ENCODE measurements at places on chromosomes 16 and 17.

- DNase-seq: no peak
Observed at GRCh38 chr17:63950940-63951907, 19.1 kb upstream of the CD79B start.

DNA sequence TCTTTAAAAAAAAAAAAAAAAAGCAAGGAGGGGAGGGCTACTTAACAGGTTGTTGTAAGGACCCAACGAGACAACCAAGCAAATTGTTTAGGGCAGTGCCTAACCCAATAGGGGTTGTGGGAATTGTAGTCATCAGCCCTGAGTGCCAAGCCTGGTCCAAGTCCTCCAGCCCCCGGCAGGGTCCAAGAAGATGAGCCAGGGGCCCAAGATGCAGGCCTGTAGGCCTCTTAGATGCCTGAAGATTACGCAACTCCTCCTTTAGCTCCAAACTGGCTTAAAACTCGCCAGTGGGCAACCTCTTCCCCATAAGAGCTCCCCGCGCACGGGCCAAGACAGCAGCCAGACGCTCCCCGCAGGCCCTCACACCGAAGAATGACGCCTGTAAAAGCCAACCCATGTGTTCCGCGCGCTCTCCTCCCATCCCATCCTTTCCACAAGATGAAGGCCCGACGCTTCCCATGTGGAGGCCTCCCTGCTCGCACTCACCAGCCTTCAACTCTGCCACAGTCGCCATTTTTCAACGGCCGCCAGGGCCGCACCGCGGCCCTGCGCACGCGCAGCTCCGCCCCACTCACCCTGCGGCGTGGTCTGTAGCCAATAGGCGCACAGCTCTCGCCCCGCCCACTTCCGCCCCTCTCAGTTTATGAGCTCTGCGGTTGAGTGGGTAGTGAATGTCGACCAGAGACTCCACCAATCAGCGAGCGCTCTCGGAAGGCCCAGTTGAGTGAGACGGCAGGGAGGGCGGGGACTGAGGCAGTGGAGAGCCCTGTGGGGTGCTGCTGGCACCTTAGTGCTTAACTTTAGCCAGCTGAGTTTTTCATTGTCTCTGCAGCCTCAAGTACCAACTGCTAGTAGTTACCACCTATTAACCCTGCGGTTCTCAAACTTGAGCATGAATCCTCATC lies at the start of gene CEP20:
Gene CEP20 (minus strand): TSS at position 532 of the 905 bp plus-strand sequence. CDS start 18 bp downstream, at position 514.
- DNase-seq: peak; percentile 99

DNA sequence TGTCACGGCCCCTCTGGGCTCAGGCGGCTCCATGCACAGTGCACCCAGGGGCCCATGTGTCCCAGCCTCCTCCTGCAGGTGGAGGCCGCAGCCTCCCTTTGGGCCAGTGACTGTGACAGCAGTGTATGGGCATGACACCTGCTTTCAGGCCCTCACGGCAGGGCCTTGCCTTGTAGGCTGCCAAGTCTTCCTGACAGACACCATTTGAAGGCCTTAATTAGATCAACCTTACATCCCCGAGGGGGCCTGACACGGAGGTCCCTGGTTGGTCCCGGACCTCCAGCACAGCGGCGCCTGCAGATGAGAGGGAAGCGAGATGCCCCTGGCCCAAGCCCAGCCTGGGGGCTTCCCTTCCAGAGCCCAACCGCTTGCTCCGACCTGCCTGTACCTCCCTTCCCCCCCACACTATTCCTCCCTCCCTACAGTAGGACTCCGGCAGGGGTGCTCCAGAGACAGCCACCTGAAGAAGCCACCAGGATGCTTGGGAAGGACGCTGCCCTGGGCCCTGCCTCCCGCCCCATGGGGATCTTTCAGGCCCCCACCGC lies 31.9 kb downstream of the BAIAP2 start:
- DNase-seq: no peak

GRCh38 chr16:9048302-9048700 lies 43.1 kb upstream of the HAPSTR1 start:
- no peak for DNase-seq

DNA sequence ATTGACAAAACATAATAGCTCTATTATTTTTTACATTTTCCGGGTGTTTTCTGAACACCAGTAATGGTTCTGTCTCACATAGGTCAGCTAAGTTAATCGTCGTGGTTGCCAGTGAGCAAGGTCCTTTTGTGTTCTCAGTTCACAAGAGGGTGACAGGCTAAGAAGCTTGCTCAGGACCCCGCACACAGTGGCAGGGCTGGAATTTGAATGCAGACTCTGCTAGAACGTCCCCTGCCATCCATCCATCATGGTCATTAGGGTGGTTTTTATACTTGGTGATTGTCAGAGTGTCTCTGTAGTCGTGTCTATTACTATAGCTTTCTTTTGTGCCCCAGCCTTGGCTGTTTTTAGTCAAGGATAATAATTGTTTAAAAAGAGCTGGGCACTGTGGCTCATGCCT lies 176.2 kb downstream of the SNX29 start:
- no peak for DNase-seq

DNA sequence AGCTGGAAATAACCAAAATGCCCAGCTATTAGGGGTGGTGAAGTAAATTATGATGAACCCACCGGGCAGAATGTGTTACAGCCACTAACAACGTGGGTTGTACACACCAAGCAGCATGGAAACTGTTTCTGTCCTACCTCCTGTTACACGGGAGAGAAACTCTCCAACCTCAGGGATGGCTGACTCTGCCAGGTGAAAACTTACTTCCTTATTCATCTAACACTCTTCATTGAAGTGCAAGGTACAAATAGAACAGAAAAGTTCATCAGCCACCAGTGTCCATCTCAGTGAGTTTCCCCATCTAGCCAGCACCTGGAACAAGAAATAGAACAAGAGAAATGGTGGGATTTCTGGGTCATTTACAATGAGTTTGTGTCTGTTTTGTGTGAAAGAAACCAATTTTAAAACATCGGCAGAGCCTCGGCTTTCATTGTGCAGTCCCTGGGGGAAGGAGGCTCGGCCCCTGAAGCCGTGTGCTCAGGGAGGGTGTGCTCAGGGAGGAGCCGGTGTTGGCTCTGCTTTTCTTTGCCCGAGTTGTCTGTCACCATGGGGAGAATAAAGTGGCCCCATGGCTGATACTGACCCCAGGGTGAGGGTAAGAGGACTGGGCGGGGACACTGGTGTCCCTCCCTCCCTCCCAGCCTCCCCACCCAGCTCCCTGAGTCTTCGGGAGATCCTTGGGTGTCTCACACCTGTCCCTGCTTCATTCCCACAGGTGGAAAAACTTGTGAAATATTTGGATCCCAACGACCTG lies 39.8 kb downstream of the RAB11FIP4 start:
- no peak for DNase-seq

DNA sequence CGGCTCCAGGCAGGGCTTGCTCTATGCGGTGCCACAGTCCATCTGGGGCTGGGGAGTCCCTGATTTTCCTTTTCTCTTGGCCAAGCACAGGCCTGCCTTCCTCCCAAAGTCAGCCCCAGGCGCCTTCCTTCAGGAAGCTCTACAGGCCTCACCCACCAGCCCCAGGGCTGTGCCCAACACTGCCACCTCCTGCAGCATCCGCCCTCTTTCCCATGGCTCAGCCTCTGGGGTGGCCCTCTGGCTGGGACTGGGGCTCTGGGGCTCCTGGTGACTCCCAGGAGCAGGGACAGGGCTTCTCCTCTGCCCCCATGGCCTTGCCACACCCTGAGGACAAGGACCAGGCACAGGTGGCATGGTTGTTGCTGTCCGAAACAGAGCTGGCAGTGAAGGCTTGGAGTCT lies 817 bp downstream of the ITGB4 start:
- DNase-seq: no peak

- no peak for DNase-seq
Observed at GRCh38 chr16:21190013-21190412, 21.4 kb downstream of the ZP2 start.

DNA sequence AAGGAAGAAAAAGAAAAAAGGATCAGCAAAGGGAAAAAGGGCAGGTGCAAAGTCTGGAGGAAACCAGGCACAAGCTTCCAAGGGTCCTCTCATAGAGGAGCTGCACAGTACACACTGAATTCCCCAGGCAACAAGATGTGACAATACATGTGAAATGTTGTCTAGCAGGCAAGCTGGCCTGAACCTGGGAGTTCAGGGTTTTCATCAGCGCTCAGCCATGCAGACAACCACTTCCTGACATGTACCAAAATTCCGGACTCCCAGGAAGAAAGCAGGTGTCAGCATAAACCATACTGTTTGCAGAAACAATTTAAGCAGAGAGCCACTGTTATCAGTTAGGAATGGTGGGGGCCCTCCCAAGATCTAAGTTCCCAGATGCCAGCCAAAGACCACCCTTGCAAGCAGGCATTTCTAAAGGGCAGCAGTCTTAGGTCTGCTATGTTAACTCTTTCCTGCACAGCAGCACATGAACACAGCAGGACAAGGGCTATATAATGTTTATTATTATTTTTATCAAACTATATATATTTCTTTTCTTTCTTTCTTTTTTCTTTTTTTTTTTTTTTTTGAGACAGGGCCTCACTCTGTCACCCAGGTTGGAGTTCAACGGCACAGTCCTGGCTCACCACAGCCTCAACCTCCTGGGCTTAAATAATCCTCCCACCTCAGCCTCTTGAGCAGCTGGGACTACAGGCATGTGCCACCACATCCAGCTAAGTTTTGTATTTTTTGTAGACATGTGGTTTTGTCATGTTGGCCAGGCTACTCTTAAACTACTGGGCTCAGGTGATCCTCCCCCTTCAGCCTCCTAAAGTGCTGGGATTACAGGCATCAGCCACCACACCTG lies 10.1 kb downstream of the TK2 start:
- DNase-seq: peak; percentile 17

DNA sequence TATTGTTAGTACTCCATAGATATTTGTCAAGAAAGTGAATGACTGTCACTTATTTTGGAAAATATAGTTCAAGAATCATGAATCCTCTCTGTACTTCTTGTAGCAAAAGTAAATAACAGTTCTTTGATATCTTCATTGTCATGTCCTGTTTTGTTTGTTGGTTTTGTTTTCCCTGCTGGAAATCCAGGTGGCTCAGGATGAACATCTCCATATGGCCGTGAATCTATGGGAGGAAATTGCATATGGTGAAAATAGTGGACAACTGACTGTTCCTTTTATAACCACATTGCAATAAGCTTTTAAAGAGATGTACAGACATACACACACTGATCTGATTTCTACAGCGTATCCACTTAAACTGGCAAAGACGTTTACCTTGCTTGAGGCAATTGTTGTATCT lies 637.0 kb upstream of the RBFOX1 start:
- no peak for DNase-seq

- no peak for DNase-seq
Observed at GRCh38 chr17:4530799-4531730, 24.1 kb downstream of the MYBBP1A start.

DNA sequence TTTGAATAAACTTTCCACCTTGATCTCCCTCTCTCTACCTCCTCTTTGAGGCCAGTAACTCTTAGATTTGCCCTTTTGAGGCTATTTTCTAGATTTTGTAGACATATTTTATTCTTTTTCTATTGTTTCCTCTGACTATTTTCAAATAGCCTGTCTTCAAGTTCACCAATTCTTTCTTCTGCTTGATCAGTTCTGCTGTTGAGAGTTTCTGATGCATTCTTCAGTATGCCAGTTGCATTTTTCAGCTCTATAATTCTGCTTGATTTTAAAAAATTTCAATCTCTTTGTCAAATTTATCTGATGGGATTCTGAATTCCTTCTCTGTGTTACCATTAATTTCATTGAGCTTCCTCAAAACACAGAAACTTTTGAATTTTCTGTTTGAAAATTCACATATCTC lies 257.5 kb downstream of the HAPSTR1 start:
- no peak for DNase-seq

GRCh38 chr17:76550712-76551615 lies 11.1 kb downstream of the PRCD start:
- no peak for DNase-seq

- no peak for DNase-seq
Observed at GRCh38 chr17:18377437-18378204, at the start of gene EVPLL. Gene EVPLL (plus strand): TSS chr17:18377778. CDS start chr17:18380938, 3,160 bp downstream.

DNA sequence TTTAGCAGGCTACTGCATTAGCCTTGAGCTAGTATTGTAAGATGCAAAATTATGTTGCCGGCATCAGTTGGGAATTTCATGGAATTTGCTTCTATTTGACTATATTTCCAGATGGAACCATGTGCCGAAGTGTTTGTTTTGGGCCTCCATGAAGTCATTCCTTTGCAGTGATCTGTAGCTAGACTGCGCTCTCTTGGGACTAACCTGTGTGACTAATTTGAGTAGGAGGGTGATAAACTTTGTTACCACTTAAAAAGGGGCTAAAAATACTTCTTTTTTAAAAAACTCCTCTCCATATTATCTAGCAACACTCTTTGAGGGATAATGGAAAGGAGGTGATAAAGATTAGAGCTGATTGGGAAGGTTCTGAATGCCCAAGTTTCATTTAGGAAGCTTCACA lies 166.8 kb upstream of the TBX2 start:
- no peak for DNase-seq

DNA sequence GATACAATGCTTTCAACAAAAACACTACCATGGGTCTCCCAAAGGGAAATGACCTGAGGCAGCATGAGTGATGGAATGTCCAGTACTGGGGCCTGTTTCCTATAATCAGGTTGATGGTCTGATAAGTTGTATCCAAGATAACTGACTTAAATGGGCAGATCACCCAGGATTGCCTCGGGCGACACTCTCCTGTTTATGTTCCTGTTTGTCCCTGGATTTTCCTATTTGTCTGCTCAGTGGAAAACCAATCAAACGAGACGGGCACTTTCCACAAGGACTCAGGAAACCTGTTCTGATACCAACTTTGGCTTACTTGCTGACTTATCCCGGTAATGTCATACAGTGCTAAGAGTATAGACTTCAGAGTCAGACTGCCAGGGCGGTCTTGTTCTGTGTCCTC lies 27.4 kb downstream of the USP43 start:
- no peak for DNase-seq

DNA sequence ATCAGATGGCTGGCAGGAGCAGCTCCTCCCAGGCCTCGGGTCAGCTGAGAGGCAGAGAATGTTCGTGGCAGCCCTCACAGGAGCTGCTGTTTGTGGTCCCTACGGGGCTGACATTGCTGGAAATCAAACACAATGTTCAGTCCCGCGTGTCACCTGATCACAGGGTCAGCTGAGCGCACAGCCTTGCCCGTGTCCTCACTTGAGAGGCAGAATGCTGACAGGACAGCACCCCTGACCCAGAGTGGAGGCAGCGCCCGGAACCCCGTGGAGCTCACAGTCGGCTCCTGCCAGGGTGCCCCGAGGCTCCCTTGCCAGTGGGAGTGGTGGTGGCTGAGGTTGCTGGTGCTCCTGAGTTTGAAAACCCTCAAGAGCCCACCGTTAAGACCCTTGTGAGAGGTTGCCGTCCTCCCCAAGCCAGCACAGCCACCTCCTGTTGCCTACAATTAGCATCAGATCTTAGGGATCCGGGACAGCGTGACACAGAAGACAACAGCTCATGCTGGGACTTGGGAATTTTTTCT lies 3.6 kb upstream of the CHMP6 start:
- peak; percentile 18 for DNase-seq

- no peak for DNase-seq
Observed at GRCh38 chr17:76208120-76208519, 32.2 kb downstream of the RNF157 start.

Measured in NCI-H345 (cell line).